Fibroblast of skin of right biceps (primary cell): ENCODE measurements at places on chromosomes 2 and 18.

DNA sequence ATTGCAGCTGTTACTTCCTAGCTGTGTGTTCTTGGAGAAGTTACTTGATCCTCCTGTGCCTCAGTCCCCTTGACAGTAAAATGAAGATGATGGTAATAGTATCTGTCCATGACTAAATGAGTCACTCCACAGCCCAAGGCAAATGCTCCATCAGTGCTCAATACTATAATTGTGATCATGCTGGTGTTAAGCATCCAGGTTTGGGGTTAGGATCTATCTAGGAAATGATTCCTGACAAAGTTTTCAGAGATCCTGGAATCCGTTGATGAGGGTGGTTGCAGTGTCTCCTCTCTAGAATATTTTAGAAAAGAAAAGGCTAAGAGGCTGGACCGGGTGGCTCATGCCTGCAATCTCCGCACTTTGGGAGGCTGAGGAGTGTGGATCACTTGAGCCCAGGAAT lies 2.7 kb upstream of the PRELID3A start:
- no peak for DNase-seq

- DNase-seq, result no peak
Observed at GRCh38 chr2:222064286-222064685, 234.5 kb downstream of the PAX3 start.

GRCh38 chr2:6968319-6969100 lies 51.3 kb downstream of the RNF144A start:
- peak; percentile 40 for DNase-seq

GRCh38 chr2:173271825-173272224 lies 82.8 kb upstream of the CDCA7 start:
- DNase-seq, result peak; percentile 8

DNA sequence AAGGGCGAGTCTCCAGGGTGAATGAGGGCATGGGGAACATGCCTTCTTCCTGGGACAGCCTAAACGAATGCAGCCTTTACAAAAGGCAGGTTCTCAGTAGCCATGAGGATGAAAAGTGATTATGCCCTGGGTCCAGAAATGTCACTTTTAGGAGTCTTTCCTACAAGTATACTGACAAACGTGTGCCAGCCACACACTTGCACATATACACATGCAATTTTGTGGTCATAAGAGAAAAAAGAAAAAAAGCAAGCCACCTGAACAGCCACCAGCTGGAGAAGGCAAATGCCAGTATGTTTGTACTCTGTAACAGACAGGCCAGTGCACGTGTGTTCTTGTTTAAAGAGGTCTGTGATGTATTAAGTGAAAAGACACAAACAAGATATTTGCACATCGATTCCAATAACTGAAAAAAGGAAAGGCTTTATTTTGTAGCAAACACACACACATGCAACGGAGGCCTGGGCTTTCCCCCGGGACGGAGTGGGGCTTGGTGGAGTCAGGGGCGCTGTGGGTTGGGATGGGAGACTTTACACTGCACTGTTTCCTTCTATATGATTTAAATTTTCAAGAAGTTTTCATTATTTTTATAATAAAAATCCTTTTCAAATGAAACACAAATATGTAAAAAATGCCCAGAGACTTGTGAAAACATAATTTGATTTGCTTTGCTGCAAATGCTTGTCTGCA lies 108.4 kb downstream of the FAM210A start:
- DNase-seq, result no peak

- no peak for DNase-seq
Observed at GRCh38 chr2:233353101-233353768, 1.1 kb upstream of the DGKD start.

DNA sequence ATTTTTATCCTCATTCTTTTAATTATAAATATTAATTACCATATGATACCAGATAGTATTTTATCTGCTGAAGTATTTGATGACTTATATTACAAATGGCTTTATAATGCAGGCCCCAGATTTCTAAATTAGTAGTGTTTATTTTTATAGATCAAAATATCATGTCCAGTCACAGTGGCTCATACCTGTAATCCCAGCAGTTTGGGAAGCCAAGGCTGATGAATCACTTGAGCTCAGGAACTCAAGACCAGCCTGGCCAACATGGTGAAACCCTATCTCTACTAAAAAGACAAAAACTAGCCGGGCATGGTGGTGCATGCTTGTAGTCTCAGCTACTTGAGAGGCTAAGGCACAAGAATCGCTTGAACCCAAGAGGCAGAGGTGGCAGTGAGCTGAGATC lies 100.1 kb upstream of the ARHGAP15 start:
- peak; percentile 21 for DNase-seq

- peak; percentile 80 for DNase-seq
Observed at GRCh38 chr2:9010866-9011265, 7.4 kb upstream of the MBOAT2 start.

GRCh38 chr2:121667618-121668017 lies 18.4 kb upstream of the CLASP1 start:
- DNase-seq, result no peak

DNA sequence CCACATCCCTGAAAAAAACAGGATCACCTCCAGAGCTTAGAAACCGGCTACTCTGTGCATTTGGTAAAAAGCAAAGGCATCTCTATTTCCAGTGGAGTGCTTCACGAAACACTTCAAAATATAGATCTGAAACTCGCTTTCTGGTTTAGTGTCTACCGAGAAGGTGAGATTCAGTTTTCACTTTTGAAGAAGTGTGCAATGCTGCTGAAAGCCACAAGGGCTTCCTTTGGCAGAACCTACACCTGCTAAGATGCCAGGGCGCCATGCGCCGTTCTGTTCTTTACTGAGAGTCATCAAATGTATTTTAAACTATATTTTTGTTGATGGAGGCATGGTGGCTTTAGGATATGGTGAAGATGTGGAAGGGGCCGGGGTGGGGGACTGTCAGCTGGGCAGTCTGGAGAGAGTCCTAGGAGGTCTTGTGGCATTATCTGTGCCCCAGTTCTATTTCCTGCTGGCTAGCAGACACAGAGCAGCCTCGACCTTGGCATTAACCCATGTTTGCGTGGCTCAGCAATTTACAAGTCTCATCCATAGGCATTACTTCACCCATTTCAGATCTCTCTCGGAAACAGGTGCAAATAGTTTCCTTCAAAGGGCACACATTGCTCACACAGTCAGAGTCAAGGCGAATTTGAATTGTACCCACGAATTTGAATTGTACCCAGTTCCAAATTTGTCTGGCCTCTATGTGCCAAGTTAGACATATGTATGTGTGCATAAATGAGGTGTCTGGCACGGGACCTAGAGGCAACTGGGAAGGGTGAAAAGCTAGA lies 46.7 kb upstream of the KCNF1 start:
- DNase-seq, result no peak

GRCh38 chr2:12642332-12642731 lies 74.4 kb upstream of the TRIB2 start:
- no peak for DNase-seq

DNA sequence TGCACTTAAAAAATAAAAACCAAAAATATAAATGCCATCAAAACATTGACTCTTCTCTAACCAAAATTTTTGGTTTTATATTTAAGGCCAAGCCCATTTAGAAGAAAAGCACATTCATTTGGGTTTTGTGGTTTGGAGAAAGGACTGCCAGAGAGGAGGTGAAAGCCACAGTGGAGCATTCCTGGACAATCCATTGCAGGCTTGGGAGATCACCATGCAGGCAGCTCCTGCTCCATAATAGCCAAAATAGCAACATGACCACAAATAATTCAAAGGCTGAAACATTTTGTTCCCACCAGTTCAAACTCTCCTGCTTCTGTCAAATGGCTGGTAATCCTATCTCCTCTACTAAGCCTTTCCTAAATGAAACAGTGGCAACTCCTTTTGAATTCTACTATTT lies 73.5 kb downstream of the GALNT3 start:
- DNase-seq, result peak; percentile 91

- no peak for DNase-seq
Observed at GRCh38 chr2:37244017-37244416, 12.6 kb downstream of the NDUFAF7 start.

DNA sequence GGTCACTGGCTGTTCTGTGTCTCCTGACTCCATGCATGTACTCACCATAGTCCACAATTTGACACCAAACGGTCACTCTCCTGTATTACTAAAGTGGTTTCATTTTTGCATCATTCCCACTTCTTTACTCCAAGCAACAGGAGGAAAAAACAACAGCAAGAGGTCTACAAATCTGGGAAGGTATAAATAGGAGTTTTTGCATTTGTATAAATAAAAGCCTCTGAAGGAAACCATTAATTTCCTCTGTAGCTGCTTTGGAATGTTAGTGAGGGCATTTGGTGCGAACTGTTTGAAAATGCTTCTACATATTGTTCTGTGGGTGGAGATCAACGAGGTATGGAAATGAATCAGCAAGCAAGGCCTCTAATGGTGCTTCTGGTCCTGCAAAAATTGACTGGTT lies 148.5 kb upstream of the DLX2 start:
- DNase-seq, result peak; percentile 84

- no peak for DNase-seq
Observed at GRCh38 chr2:240298803-240299709, 136.4 kb upstream of the GPC1 start.

- DNase-seq, result peak; percentile 97
Observed at GRCh38 chr2:39736640-39737039, 42.4 kb downstream of the THUMPD2 start.
